CD8-positive, alpha-beta memory T cell (primary cell): ENCODE measurements at places on chromosomes 3 and 15. TPM values are rescaled to one million over a fixed set of nuclear protein-coding genes. Genes with fewer than 3 reads are reported as not detected.

The SOX14 gene
- not detected for polyA plus RNA-seq

The HCLS1 gene
- 493 TPM for polyA plus RNA-seq

DNA sequence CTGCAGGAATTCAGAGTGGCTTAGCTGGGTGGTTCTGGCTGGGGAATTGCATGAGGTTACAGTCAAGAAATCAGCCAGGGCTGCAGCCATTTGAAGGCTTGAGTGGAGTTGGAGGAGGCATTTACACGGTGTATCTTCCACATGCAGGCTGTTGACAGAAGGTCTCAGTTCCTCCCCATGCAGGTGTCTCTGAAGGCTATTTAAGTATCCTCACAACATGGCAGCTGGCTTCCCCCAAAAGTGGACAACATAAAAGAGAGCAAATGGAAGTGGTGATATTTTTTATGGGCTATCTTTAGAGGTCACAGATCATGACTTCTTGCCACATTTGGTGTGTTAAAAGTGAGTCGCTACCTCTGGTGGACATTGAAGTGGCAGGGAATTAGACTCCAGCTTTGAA, 60.1 kb upstream of the SPRED1 start:
- DNase-seq, result no peak

DNA sequence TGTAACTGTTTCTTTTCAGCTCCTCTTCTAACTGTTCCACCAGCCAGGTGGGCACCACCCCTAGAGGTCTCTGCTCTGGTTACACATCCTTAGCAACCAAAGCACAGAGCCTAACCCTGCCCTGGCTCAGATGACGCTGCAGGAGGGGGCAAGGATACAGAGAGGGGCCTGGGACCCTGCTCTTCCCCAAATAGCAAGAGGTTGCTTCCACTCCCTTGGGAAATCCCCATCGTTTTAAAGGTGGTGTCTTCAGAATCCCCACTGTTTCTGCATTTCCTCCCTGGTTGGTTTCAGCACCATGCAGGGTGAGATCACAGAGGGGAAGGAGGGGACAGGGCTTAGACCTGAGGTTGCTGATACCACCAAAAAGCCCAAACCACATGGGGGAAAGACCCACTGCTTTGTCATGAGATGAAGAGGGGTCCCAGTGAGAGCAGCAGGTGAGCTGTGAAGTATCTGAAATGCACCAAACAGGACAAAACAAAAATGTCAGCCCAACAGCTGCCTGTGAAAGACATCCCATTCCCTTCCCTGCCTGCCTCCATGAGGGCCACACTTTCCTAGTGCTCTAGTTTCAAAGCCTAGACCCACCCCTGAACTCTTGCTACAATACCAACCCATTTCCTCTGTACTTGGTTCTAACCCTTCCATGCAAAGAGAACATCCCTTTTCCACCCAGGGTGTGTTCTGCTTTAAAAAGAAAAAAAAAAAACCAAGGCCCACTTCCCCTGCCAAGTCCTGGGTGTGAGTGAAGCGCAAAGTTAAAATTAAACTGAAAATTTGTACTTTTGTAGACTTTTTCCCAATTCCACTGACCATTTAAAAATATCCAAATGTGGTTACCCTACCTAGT, 29.0 kb downstream of the ANP32A start:
- DNase-seq, result peak; percentile 79

DNA sequence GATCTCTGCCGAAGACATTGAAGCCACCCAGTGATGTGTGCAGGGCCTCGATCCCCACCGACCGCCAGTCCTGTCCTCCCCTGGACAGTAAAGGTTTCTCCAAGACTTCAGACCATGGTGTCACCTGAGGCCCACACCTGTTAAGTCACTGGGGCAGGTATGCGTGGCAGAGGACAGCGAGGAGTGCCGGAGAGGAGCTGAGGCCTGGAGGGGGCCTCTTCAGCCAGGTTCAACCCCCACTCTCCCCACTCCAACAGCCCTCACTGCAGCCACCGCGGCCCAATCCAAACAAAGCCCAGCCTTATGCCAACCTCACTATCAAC, 2.4 kb downstream of the GOLGA8B start:
- DNase-seq, result no peak
